Cardiac muscle cell (in vitro differentiated cells and primary cell): ENCODE measurements at places on chromosomes 5 and 9. TPM values are rescaled to one million over a fixed set of nuclear protein-coding genes. Genes with fewer than 3 reads are reported as not detected.

GRCh38 chr9:137691646-137692351 is 73.0 kb downstream of the EHMT1 start:
- no peak for DNase-seq

GRCh38 chr9:110125207-110125751 is 82.7 kb downstream of the C9orf152 start:
- peak; percentile 99 for DNase-seq

Gene GFI1B
- not detected in 2 replicates for polyA plus RNA-seq

Gene FAM221B
- 0.57 and 0.66 TPM in 2 replicates for polyA plus RNA-seq

Gene CCNI2
- polyA plus RNA-seq: 0.66 and 0.97 TPM in 2 replicates
